ENCODE measurements at places on chromosomes 7 and 10.

GRCh38 chr7:117718116-117718835 is 155.0 kb downstream of the CTTNBP2 start:
- no peak for DNase-seq

- DNase-seq: no peak
These were observed 5.3 kb upstream of the AGR2 start for GRCh38 chr7:16810112-16810511.

DNA sequence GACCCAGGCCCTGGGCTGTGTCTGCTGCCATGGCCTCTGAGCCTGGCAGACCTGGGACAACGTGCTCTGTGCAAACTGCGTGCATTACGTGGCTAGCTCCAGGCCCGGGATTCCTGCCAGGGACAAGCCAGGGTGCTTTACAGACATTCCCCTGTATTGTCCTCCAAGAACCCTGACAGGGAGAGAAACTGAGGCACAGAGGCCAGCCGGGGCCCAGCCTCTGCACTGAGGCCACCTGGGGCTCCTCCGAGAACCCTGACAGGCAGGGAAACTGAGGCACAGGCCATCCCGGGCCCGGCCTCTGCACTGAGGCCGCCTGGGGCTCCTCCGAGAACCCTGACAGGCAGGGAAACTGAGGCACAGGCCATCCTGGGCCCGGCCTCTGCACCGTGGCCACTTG is 64.9 kb downstream of the CFAP46 start:
- no peak for DNase-seq

GRCh38 chr10:73965890-73966768 is 31.8 kb upstream of the VCL start:
- DNase-seq: no peak

GRCh38 chr7:132504852-132505251 is 71.4 kb downstream of the PLXNA4 start:
- DNase-seq: no peak

DNA sequence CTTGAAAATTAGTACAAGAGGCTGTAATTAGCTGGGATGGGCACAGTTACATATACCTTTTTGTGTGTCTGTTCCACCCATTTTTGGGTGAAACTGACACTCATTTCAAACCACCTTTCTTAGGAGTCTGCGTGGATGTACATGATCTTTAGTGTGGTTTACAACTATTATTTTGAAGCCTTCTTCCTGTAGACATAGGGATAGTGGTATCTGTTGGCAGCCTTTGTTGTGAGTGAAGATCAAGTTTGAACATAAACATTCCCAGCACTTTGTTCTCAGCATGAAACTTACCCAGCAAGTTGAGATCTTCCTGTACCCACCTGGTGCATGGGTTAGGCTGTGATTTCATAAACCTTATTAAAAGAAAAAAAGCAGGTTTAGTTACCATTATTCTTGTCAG is 2.0 kb downstream of the BAG3 start:
- DNase-seq: no peak

DNA sequence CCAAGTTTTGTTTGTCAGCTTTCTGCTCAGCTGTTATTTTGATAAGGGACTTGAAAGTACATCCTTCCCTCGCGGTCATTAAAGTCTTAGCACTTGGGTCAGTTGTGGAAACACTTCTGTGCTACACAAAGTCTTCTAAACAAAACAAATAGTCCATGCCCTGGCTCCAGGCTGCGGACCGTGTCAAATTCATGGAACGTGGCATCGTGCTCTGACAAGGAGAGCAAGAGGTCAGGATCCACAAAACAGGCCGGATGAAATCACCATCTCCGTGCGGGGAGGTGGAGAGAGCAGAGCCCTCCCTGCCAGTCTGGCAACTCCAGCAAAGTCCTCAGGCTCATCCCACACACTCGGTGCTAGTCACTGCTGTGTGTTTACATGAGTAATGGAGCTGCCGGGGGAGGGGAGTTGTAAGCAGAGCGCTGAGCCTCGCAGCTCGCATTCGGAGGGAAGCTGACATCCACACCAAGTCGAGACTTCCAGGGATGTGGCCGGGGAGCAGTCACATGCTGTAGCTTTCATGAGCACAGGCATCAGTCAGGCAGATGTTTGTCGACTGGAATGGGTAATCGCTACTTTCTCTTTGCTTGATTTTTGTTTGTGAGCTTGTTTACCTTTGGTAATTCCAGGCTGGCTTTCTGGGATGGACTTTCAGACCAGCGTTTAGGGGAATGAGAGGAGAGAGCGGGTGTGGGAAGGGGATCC is 147.6 kb downstream of the ARID5B start:
- DNase-seq: peak; percentile 43

Measured in T-helper 2 cell (primary cell).